ENCODE measurements at places on chromosomes 11 and 22.
A peak's percentile ranks its signal among the peaks of the same experiment; 100 is the strongest.

DNA sequence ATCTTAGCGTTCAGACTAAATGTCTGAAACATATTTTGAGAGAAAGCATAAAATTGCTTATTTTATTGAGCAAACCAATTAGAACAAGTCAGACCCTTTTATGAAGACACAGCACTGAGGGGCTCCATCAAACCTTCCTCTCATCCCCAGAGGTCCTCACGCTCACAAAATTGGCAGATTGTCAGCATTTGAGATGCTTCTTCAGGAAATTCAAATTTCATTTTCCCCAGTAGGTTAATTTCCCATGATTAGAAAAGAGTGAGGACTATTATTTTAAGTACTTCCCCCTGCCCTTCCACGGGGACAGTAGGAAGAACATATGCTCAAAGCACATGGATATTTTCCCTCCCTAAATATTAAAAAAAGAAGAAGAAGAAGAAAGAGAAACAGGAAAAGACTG is 851.8 kb downstream of the BRD1 start:
- DNase-seq: no peak

DNA sequence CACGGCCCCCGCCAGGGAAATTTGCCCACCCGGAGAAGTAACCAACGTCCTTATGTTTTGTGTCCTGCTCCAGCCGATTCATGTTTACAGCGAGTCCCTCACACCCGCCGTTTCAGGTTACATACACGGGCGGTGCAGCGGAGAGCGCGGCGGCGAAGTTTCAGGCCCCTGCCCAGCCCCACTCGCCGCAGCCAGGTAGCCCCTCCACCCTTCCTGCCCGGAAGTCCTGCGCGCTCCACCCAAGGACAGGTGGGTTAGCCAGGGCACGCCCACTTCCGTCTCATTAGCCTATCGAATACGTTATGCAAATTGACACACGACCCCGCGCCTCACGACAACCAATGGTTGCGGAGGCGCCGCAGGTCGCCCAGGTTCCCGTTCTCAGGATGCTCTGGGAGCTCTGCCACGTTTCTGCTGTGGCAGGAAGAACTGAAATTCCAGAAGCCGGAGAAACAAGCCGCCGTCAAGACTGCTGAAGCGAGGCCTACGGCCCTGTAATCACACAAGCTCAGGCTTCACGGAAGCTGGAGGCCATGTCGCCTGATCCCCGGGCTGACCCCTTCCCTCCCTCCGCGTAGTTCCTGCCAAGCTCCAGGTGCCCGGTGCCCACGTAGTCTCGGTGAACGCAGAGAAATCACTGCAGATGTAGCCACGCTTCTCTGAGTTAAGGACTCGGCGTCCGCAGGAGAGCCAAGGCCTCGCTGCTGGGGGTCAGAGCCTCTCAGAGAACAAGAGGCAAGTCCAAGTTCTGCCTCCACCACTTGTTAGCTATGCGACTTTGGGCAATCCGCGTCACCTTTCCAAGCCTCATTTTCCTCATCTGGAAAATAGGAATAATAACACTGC is 22.4 kb upstream of the MYH9 start:
- DNase-seq: no peak

DNA sequence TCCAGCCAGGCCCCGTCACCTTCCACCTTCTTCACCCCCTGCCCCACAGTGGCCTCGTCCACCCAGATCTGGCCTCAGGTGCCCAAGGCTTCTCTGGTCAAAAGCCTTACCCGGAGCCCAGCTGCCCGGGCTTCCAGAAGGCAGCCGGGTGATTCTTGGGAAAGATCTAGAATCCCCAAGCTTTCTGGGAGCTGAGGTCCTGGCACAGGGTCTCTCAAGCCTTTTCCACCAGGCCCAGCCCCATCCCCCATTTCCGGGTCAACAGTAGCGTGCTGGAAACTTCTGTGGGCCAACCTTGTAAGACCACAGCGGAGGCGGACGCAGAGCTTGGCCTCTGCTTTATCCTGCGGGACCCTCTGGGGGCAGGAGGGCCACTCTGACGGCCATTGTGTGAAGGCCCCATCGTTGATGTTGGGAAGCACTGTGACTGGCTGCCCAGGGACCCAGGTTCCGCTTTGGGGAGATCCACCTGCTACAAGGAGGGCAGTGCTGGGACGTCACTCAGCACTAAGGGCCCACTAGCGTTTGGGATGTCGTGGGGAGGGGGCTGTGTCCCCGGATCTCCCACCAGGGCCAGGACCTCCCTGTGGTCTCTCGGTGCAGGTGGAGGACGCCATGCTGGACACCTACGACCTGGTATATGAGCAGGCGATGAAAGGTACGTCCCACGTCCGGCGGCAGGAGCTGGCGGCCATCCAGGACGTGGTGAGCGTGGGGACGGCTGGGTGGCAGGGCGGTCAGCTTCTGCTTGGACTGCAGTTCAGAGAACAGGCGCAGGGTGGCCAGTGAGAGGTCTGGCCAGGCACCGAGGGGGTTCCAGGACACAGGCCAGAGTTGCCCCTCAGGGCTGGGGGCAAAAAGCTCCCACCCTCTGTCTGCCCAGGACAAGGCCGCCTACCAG is 11.5 kb downstream of the TSPAN32 start:
- no peak for DNase-seq

GRCh38 chr11:117547195-117547850 is 219.7 kb downstream of the CEP164 start:
- no peak for DNase-seq

DNA sequence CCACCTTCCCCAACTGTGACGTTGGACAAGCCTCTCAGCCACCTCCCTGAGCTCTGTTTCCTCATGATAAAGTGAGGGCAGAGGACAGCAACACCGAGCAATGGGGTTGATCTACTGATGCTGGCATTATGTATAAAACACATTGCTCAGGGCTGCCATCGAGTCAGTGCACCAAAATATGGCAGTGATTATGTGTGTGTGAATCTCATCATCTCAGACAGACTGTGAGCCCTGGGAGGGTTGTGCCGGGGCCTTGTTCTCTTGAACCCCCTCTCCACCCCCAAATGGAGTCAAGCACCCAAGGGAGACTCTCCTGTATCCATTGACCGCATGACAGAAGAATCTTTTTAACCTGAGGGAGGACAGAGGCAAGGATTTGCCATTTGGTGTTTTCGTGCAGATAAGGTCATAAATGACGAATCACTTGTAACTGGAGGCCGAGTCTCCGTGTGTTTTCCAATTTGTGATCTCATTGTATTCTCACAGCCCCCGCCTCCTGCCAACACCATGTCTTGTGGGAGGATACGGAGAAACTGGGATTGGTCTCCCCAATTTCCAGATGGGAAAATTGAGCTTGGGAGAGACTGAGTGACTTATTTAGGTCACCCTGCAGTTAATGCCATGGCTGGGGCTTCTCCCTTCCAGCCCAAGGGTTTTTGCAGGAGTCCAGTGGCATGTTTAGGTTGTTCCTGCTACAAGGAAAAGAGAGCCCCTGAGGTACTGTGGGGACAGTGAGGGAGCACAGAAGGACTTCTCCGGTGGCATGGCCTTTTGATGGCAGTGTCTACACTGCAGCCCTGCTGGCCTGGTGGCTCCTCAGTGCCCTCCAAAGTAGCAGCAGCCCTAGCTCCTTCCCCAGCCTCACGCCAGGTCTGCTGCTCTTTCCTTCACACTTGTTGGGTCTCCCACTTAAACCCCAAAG is 52.4 kb downstream of the CHRDL2 start:
- DNase-seq: no peak

DNA sequence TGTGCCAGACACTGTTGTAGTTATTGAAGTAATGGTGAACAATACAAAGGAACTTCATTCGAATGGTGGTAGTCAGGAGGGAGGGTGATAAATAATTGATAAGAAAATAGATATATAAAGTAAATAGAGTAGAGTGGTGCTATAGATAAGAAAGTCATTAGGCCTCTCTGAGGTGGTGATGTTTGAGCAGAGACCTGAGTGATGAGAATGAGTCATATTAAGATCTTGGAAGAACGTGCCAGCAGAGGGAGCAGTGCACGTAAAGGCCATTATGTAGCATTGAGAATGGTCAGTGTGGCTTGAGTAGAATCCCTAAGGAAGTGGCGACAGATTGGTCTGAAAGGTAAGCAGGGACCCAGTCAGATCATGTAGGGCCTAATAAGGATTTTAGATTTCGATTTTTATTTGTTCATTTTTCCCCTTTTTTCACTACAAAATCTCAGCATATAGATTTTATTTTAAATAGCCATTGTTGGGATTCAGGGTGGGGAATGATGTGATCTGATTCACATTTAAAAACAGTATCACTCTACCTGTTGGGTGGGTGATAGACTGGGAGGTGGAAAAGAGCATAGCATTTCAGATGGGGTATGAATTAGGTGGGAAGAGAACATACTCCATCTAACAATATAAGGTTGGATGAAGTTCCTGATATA is 44.7 kb downstream of the CCDC90B start:
- peak; percentile 39 for DNase-seq

GRCh38 chr11:68160100-68160695 is 39.0 kb upstream of the CHKA start:
- DNase-seq: no peak

DNA sequence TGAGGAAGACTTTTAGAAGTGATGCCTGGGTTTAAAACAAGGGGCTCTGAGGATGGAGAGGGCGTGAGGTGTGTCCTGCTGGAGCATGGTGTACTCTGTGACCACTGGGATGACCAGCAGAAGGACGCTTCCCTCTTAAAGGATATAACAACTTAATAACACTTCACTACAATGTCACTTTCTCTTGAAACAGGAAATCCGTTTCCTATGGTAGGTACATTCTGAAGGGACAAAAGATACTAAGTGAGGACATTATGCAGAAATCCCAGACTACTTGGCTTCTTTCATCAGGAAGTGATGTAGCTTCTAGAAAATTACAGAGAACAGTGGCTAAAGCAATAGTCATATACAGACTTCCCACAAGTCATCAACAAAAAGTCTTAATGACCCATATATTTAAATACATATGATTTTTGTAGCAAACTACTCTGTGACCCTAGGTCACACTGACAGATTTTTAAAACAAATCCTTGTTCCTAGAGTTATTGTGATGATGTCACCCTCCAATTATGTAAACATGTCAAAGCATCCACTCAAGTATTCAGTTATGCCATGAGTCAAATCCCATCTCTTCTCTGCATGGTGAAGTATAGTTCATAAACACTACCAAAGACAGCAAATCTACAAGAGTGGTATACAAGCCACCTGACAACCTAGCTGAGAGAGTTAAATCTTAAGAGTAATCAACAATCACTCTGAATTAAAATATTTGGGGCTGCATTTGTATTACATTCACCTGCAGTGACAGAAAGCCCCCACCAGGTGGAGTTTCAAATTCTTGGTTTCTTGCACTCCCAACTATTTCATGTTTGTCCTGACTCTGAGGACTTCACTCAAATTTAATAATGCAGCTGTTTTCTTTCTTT is 32.8 kb downstream of the PITPNB start:
- peak; percentile 41 for DNase-seq

- DNase-seq: no peak
Observed at GRCh38 chr11:64453466-64453865, 94.5 kb downstream of the RPS6KA4 start.

- DNase-seq: no peak
Observed at GRCh38 chr22:27066856-27067255, 409.5 kb downstream of the MIAT start.

DNA sequence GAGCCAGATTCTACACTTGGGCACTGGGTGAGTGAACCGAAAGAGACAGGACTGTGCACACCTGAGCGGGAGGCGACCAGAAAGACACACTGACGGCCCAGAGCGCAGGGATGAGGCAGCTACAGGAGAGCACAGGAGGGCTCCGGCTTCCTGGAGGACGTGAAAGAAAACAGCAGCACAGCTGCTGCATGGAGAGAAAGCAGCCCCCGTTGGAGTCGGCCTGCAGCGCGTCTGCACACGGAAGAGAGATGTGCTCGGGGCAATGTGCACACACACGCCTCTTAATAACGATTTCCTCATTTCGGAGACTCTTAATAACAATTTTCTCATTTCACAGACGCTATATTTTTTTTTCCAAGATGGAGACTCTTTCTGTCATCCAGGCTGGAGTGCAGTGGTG is 160.4 kb downstream of the CTTN start:
- DNase-seq: no peak

GRCh38 chr11:107856180-107856980 is 2.2 kb downstream of the SLC35F2 start:
- no peak for DNase-seq

DNA sequence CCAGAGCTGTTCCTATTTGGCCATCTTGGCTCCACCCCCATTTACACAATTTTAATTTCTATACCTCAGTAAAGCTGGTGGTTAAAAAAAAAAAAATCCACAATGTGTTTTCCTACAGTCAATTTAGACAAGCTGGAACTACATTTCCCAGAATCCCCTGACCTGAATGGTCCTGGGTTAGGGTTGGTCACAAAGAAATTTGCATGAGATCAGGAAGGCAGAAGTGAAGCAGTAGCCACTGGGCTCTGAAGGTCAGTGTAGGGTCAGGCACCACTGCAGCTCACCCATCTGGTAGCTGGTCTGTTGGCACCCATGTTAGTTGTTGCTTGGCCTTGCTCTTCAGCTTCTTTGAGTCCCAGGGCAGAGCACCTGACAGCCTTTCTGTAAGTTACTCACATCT is 210.7 kb upstream of the API5 start:
- DNase-seq: no peak

DNA sequence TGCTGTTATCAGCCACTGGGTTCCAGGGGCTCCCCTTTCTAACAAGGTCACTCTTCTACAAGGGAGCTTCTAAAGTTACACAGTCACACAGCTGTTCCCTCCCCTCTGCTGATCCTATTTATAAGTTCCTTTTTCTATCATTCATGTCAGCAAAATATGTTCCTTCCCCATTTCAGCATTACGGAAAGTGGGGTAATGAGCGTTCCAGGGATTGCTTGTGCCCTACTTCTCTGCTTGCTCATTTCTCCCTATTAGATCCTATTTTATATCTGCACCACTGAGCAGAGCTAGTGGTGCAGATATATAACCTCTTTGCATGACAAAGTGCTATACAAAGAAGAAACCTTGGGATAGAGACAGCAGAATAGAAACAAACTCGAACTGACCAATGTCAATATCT is 22.7 kb upstream of the PLEKHB1 start:
- no peak for DNase-seq

GRCh38 chr11:36512016-36512415 is 1.9 kb upstream of the TRAF6 start:
- DNase-seq: no peak

DNA sequence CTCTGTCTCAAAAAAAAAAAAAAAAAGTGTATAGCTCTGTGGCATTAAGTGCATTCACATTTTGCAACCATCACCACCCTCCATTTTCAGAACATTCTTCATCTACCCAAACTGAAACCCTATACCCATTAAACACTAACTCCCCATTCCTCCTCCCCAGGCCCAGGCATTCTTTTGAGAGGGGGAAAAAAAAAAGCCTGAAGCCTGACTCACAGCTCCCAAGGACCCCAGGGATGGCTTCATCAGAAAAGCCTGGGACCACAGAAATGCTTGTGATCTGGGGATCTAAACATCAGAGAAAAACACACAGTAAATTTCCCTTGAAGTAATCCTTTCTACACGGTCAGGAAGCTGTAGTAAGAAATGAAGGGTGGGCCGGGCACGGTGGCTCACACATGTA is 10.7 kb upstream of the GTSE1 start:
- no peak for DNase-seq

DNA sequence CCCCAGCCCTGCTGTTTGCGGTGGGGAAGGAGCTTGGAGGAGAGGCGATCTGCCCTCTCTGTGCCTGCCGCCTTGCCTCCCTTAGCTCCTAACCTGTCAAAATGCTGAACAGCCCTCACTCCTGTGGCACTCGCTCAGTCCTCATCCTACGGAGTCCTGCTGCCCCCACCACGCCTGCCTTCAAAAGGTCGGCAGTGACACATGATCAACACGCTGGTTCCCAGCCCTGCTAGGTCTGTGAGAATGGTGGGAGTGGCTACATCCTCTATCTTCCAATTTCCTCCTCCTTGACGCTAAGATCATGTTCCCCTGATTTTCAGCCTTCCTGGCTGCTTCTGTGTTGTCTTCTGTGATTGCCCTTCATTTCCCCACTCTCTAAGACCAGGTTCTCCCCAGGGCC is 120.2 kb upstream of the TBCEL start:
- DNase-seq: no peak

Measured in D341Med (cell line).